ENCODE measurements at places on chromosomes 5 and 9.

DNA sequence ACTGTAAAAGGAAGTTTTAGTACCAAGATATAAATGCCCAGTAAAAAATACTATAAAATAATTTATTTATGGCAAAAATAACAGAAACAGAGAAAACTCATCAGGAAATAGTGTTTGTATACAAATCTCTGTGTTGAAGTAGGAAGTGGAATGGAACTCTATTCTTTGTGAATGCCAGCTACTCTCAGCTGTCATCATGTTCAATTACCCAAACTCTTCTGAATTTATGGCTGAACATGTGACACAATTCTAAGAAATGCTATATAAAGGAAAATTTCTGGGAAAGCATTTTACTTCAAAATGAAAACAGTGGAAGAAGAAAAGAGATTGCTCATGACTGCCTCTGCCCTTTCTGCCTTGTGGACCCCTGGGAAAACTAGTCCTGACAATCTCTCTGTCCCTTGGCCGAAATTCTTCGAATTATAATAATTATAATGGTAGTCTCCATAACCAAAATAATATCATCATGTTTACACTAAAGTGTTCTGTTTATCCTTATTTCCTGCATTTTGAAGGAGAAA lies 522.3 kb upstream of the ST8SIA4 start:
- no peak for DNase-seq

DNA sequence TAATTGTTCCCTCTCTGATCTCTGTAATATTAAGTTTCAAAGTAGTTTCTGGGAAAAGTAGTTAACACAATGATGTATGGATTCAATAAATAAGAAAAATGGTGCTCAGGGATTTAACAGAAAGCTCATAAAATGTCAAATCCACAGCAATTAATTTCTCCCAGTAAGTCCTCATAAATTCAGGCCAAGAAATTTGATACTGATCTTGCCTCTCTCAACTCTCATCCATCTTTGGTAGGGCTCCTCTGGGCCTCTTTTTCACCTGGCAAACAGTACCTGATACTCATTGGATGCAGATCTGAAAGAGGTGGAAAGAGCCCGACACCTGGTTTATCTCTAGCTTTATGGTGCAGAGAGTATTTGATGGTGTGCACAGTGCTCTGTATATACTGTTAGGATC lies 106.1 kb downstream of the STK32A start:
- DNase-seq, result no peak

DNA sequence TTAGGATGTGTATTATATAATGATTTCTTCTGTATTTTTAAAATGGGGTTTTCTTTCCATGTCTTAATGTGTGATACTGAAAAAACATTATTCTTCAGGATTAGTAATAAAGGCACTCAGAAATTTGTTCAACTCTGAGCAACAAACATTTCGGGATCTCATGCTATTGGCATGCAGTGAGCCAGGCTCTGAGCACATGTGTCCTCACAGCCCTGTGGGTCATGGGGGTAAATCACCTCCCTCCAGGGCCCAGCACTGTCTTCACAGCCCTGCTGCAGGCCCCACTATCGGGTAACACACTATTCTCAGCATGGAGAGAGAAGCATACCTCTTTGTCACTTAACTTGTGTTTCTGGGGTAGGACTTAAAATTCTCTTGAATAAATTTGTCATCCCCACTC lies 14.0 kb downstream of the TMEM174 start:
- peak; percentile 84 for DNase-seq

GRCh38 chr9:76697081-76697480 lies 67.2 kb upstream of the PCA3 start:
- DNase-seq, result no peak

DNA sequence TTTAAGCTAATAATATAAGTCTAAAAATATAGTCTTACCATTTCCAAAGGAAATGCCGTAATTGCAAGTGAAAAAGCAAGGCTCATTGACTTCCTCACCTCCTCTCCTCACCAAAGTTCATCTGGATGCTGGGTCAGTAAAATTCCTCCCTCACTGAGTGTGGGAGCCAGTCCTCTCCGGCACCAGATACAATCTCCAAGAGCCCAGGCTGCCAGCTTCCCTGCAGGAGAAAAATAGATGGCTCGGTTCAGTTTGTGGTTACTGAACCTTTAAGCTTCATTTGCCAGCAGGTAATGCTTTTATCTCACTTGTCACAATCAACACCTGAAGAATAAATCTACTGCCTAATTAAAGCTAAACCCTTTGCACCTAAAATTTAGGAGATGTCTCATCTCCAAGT lies 115.3 kb upstream of the VLDLR start:
- DNase-seq, result no peak

DNA sequence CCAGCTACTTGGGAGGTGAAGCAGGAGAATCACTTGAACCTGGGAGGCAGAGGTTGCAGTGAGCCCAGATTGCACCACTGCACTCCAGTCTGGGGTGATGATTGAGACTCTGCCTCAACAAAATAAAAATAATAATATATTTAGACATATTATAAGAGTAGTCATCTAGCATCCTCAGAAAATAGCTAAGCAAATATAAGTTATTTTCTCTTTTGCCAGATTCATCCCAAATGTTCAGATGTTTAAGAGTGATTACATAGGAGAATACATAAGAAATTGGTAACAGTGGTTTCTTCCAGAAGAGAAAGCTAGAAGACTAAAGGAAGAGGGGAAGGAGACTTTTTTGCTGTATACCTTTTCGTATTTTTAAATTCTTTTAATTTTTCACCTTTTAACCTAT lies 20.0 kb downstream of the PRKAA1 start:
- no peak for DNase-seq

- peak; percentile 49 for DNase-seq
Observed at GRCh38 chr5:74943905-74944304, 77.7 kb upstream of the FAM169A start.

GRCh38 chr9:107992271-107992670 lies 502.7 kb upstream of the KLF4 start:
- no peak for DNase-seq
